ENCODE measurements at places on chromosomes 11 and 22.
A peak's percentile ranks its signal among the peaks of the same experiment; 100 is the strongest.

GRCh38 chr11:45673441-45673840 is 8.0 kb upstream of the CHST1 start:
- no peak for DNase-seq

- DNase-seq: no peak
Observed at GRCh38 chr11:75264971-75265370, 24.4 kb downstream of the TPBGL start.

DNA sequence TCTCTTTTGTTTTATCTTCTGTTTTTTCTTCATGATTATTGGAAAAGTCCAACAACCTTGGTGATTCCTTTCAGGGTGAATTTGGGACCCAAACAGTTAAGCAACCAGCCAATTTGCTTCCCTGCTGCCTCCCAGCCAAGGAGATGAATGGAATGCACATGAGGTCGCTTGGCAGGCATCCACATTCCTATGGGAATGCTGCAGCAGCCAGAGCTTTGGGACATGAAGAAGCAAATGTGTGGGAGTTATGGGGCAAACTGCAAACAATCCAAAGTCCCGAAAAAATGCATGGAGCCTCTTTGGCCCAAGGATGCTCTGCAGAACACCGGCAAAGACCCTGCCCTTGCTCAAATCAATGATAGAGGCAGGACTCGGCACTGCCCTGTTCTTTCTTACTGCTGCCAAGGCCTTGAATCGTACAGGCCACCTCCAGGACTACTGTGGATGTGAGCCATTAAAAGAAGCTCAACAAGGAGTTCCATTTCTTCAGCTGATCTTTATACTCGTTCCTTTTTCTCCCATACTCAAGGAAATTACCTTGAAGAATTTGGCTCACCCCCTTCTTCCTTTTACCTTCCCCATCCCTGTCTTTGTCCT is 117.3 kb upstream of the TEAD1 start:
- DNase-seq: no peak

DNA sequence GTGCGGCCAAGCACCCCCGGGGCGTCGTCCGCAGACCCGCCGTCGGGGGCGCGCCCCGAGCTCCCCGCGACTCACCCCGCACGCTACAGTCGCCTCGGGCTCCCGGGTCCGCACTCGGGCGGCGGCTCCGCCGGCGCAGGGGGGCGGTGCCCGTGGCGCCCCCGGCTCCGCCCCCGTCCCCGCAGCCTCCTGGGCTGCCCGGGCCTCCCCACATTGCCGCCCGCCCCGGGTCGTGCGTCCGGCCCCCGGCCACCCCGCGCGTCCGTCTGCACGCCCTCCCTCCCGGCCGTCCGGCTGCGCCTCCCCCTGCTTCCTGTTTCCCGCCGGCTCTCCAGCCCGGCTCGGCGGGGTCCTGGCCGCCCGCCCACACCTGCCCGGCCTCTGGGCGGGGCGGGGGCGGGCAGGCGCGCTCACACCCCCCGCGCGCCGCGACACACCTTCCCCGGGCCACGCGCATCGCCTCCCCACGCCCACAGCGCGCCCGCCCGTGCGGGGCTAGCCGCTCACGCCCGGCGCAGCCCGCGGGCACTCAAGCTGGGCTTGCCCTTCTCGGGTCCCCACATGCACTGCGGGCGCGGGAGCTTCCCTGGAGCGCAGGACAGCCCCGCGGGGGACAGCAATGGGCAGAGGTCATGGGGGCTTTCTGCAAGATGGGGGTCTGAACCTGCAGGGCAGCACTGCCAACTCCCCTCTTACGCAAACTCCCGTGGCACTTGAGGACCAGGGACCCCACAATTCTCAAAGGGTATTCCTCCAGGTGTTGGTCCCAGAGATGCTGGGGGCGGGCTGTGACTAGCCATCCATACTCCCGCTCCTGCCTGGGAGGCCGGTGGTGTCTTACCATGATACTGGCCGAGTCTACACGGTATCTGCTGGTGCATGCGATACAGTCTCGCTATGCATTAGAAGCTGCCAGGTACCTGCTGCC is at the start of gene CARD10:
CARD10 (minus strand) TSS at position 148 of the 928 bp plus-strand sequence. CDS start 215 bp downstream, outside the sequence.
- DNase-seq: no peak

DNA sequence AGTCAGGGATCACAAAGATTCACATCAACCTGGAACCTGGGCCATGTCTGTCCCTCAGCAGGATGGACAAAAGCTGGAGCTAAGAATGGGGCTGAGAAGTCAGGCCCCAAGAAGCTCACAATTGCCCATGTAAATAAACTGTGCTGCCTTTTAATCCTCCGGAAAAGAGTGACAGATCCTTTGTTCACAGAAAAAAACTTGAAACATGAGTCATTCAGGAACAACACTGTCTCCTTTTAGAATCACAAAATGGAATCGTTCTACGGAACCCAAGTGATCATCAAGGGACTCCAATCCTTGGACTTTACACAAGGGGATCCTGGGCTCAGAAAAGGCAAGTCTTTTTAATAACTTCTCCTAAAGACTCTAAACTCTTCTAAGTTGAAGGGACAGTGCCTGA is 36.1 kb downstream of the RELT start:
- DNase-seq: no peak

DNA sequence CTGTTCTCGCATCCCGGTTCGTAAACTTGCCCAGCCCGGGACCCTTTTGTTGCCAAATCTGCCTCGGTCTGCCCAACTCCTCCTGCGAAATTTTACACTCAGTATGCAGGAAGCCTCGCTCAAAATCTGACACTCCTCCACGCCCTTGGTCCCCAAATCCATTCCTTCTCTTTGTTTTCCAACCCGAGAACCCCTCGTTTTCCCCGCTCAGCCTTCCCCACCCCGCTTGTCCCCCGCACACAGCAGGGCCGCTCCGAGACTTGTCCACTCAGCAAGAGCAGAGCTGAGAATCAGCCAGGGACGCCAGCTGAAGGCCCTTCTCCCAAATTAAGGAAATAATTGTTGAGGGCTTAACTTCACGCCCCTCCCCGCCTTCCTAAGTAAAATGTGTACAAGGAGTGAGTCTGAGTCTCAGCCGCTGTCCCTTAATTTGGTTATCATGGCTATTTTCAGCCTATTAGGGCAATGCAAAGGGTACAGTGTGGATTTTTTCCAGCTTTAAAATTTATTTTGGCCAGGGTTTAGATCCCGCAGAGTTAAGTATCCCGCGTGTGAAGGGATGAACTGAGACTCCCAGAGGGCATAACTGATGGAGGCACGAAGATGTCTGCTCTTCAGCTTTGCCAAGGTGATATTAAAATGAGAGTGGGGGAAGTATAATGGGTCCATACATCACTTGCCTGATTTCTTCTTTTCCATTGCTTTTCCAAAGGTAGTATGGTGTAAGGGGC is 581 bp upstream of the FBXO3 start:
- DNase-seq: no peak

DNA sequence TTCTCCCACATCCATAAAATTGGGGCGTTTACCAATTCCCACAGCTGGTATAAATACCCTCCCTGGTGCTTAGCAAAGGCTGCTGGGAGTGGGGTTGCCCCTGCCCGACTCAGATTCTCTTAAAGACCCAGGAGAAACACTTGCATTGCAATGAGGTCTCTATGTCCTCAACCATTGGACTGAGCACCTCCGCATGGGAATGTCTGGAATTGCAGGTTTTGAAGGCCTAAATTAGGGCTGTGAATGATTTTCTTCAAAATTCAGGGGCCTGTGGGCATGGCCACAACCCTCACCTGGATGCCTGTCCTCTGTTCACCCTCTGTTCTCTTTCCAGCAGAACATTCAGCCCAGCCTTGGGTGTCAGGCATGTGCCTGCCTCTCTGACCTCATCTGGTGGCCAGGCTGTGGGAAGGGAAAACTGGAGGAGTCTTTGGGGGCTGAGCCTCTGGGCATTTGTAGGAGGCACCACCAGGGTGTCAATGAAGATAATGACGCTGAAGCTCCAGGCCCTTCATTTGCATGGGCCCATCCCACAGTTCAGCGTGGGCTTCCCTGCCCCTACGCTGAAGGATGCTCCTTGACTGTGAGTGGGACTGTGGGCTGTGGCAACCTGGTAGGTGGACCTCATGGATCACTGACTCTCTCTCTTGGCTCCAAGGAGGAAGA is 52.7 kb upstream of the MYEOV start:
- DNase-seq: no peak

DNA sequence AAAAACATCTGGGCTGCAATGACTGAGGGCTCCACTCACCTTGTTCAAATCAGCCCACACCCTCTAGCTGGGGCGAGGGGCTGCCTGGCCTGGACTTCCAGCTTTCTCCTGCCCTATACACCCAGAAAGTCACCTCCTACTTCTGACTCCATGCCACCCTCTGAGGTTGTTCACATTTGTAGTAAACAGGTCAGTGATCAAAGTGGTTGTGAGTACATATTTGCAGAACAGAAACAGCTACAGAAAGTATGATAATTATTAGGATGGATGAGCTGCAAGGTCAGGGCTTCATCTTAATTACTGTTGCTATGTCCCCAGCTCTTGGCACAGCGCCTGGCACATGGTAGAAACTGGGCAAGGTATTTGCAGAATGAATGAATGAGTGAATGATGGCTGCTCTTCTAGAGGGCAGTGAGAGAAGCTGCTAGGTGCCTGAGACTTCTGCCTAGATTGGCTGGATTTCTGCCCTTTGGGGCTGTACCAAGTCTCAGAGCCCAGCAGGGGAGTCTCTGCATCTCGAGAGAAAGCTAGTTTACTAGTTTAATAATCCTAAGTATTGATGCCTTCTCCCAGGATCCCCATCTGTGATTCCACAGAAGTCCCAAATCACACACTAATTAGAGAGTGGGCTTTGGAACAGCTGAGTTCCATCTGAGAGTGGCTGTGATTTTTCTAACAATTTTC is 36.0 kb downstream of the SYT13 start:
- no peak for DNase-seq

GRCh38 chr22:23289851-23290724 is 109.8 kb downstream of the BCR start:
- peak; percentile 62 for DNase-seq

DNA sequence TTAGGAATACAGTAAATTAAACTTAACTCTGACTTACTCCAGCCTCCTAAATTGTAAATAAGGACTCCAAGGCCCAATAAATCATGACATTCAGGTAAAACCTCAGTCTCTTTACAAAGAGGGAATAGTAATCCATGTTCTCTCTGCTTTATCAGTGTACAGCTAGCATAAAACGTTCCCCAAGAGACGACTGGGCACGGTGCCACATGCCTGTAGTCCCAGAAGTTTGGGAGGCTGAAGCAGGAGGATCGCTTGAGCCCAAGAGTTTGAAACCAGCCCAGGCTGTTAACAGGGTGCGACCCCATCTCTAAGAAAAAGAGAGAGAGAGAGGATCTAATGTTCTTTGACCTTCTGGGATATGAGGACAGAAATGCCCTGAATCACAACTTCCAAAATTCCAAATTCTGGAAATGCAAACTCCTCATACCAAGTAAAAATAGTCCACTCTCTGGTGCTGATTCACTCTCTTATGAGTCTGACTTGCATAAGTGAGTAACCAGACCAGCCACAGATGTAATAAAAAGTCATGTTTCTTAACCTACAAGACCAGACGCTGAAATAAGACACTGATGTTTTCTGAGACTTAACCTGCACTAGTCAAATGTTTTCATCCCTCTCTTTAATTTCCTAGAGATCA is 25.5 kb downstream of the NNMT start:
- DNase-seq: no peak

- DNase-seq: no peak
Observed at GRCh38 chr11:101914341-101914737, 471 bp upstream of the CEP126 start.

DNA sequence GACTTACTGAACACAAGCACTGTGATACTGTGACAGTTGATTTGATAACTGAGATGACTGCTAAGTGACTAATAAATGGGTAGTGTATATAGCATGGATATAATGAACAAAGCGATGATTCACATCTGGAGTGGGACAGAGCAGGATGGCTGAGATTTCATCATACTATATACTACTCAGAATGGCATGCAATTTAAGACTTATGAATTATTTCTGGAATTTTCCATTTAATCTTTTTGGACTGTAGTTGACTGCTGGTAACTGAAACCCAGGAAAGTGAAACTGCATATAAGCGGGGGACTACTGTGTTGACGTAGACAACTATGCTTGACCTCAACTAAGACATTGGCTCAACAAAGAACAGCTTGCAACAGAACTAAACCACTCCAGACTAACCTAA is 20.0 kb upstream of the NUCB2 start:
- no peak for DNase-seq

Measured in KBM-7 (cell line).